Left renal cortex interstitium (tissue), 4 donors: ENCODE measurements at places on chromosomes 7 and 10. TPM values are rescaled to one million over a fixed set of nuclear protein-coding genes. Genes with fewer than 3 reads are reported as not detected.

- DNase-seq, result no peak
Measured at GRCh38 chr10:18658271-18659124, 733 bp upstream of the ARL5B start.

DNA sequence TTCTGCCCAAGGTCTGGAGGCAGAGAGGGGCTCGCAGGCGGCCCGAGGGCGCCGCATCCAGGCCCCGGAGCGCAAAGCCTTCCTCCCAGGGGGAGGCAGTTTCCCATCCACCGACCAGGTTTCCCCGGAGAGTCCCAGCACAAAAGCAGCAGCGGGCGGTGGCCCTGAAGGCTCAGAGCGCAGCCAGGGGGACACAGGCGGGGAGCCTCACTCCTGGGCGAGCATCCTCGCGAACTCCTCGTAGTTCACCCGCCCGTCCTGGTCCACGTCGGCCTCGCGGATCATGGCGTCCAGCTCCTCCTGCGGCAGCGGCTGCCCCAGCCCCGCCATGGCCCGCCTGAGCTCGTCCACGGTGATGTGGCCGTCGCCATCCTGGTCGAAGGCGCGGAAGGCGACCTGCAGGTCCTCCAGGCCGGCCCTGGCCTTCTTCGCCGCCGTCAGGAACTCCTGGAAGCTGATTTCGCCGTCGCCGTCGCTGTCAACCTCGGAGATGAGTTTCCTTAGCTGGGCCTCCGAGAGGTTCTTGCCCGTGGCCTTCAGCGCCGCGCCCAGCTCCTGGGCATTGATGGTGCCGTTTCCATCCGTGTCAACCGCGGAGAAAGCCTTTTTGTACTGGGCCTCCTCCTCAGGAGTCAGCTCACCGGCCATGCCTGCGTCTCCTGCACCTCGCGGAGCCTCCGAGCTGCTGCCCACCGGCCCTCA is 428 bp downstream of the CALML5 start:
- DNase-seq, result no peak

GRCh38 chr7:41492603-41493002 is 210.3 kb downstream of the INHBA start:
- no peak for DNase-seq

- DNase-seq, result no peak
Measured at GRCh38 chr10:33295851-33296250, 38.6 kb downstream of the NRP1 start.

DNA sequence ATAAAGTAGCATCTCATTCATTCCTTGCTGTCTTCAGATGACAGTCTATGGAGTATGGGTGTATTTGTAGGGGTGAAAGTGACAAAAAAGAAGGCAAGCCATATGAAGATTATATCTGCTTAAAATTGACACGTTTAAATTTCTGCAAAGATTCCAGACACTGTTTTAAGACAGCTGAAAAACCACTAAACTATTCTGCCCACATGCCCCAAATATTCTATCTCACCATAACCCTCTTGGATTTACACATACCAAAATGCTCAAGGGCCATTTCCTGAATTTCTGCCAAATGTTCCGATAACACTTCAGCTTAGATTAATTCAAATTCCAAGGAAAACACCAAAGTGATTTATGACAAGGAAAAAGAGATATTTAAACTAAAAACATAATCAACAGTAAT is 99.9 kb upstream of the IL6 start:
- no peak for DNase-seq

DNA sequence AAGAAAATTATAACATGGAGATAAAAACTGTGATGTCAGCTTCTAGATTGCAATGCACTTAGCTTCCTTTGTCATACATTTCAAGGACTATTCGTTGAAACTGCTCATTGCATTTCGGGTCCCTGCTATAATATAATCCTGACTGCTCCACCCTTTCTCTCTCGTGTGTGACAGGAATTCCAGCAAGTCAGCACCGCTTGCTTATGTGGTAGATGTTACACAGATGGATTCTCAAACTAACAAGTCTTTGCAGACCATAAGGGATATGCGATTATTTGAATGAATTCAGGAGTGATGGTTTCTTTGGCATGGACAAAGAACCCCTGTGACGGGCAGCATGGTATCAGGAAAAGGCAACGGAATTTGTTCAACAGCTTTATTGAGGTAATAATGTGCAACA is 184.0 kb downstream of the GRID1 start:
- DNase-seq, result no peak

Gene C7orf25
- 8.5 TPM for polyA plus RNA-seq

Gene FFAR4
- polyA plus RNA-seq, result 0.05 TPM
